ENCODE measurements at places on chromosomes 7 and 10. TPM values are rescaled to one million over a fixed set of nuclear protein-coding genes. Genes with fewer than 3 reads are reported as not detected.

DNA sequence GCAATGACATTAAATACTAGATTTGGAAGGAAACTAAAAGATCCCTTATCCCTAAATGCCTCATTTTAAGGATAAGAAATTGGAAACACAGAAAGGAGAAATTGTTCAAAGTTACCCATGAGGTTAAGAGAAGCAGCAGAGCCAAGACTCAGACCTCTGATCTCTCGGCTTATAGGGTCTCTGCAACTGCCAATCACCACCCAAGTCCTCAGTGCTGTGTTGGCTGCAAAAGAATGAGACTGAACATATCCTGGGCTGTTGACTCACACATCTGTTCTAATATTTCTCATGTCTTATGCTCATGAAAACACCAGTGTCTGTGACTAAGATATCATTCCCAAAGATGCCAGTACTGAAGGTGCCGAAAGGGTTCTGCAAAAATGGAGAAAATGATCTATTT lies 153.3 kb downstream of the XPNPEP1 start:
- no peak for DNase-seq

Gene GPR141
- total RNA-seq = 0.75 TPM

Gene ZNF804B
- not detected for total RNA-seq

Gene ZMIZ1
- 50.5 TPM for total RNA-seq

Gene SCIN
- 1.7 TPM for total RNA-seq

Gene EVX1
- total RNA-seq = not detected

DNA sequence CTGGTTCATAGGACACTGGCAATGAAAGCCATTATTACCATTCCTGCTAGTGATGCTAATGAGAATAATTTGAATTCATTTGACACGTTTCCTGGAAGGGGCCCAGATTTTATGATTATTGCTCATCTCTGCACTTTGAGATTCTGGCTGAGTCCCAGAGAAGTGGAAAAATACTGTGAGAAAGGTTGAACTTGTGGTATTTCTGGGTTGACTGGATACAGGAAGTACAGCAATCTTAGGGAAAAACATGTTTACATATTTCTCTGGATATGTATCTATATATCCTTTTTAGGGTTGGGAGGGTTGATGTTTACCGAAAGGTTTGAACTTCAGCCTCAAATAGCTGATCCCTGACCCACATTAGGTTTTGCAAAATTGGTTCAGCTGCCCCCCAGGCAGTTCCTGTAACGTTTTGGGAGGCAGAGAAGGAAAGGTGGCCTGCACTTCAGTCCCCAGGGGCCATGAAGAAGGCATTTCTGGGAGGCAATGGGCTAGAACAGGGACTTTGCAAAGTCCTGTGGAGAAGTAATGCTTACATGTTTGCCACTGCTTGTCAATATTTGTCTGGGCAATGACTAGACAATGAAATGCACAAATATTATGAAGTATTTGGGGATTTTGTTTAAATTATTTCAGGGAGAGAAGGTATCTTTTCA lies 253.7 kb upstream of the PITRM1 start:
- DNase-seq = no peak

Gene GIMAP6
- 22.3 TPM for total RNA-seq

DNA sequence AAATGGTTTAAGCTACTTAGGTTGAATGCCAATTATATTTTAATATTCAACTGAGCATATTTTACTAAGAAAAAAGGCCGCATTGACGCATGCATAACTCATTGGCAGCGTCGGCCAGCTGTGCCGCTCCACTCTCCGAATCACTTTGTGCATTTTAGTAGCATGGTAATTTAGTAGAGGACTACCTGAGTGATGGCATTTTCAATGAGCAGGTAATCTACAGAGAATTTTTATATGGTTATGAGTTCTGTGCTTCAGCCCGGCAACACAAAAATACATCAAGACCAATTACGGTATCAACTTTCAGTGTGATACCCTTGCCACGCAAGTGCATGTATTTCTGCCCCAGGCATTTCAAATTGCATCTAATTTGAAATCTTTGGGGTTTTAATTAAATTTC lies 247.2 kb downstream of the EBF3 start:
- DNase-seq = no peak

GRCh38 chr7:151076863-151077704 lies 3.5 kb downstream of the FASTK start:
- DNase-seq = no peak

DNA sequence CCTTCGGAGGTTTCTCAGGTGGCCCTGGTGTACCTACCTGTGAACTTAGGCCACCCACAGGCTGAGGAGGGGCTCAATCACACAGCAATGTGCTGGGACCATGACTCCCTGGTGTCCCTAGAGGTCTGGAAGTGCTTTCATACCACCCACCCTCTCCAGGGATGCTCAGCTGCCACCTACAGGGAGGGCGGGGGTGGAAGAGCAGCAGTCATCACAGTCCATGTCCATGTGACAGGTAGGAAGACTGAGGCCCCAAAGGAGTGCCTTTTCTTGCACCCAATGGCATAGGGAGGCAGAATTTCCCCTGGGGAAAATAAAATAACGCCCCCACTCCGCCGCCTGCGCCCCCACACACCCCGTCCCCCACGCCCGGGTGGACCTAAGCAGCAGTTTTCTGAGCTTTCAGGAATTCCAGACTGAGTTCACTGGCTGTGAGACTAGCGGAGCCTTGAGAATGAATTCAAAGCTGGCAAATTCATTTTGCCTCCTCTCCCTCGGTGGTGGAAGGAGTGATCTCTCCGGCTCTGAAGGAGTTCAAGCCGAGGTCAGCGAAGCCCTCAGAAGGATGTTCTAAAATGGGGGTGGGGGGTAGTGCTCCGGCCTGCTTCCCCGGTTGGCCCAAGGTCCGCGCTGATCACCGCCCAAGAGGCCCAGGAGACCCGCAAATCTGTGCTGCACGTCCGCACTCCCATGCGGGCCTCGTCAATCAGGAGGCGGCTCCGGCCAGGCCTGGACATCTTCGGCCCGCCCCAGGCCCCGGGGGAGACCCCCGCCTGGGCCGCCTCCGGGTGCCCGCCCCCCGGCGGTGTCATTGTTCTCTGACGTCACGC lies 2.1 kb upstream of the ZMIZ1 start:
- DNase-seq = no peak

Gene ARHGEF5
- 0.75 TPM for total RNA-seq

Gene AMPH
- total RNA-seq = 2.0 TPM

Gene PPP2R2D
- 35.9 TPM for total RNA-seq

Gene GFRA1
- total RNA-seq = 1.5 TPM

- DNase-seq = no peak
Measured at GRCh38 chr7:129556607-129557133, 54.3 kb downstream of the SMKR1 start.

Gene FEZF1
- not detected for total RNA-seq

- no peak for DNase-seq
Measured at GRCh38 chr7:66771795-66772194, 31.3 kb downstream of the RABGEF1 start.

GRCh38 chr10:46091828-46092523 lies 45.9 kb upstream of the MSMB start:
- DNase-seq = no peak

DNA sequence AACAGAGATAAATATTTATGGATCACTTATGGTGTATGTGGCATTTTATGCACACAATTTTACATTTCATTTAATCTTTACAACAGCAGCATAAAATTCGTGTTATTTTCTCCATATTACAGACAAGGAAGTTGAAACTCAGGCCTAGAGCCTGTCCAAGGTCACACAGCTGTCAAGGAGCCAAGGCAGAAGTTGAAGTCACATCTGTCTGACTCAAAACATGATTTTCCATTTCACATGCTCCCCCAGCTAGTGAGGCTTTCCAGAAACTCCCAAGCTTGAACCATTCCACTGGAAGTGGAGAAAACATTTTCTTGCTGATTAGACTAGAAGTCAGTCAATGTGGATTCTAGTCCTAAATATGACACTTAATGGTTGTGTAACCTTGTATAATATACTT lies 110.5 kb downstream of the HECTD2 start:
- DNase-seq = peak; percentile 51

DNA sequence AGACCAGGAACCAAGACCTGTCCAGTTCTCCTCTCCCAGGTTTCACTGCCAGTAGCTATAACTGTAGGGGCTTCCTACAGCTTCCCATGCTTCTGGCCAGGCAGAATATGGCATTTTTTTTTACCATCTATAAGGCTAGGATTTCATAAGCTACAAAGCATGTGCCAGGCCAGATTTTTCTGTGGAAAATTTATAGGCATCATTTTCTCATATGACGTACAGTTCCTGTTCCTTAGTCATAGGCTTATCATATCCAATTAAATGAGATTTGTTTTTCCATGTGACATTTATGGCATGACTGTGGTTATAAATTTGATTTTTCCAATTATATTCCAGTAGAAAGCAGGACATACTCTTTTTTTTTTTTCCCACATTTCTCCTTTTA lies 208.6 kb upstream of the NPY start:
- no peak for DNase-seq

Gene SPDYE2B
- total RNA-seq = not detected

DNA sequence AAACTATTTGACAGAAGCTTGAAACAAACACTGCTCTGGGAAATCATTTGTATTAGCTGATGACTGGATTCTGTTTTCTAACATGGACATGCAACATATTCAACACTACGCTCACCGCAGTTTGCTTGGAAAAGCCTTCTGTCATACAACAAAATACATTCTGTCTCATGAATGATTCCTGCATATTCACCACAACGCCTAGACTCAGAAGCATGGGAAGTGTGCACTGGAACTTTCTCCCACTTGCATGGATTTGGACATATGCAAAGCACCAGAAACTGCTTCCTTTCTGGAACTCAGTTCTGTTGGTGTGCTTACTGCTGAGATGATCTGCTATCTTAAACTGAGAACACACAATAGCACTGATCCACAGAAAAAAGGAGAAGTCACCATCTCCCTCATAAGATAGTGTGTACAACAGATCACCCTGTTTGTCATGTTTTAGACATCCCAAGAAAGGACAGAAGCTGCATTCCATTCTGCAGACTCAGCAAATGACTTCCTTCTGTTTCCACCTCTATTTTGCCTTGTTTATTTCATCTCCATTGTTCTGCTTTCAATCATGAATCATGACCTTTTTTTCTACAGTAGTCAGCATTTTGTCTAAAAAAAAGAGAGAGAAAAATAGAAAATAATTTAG lies 115.8 kb downstream of the HTR7 start:
- DNase-seq = no peak

Gene OTUD1
- 19.7 TPM for total RNA-seq

Gene CRHR2
- 0.45 TPM for total RNA-seq

GRCh38 chr10:53064614-53065013 lies 292.0 kb upstream of the MBL2 start:
- DNase-seq = no peak

Gene CPN1
- total RNA-seq = not detected

DNA sequence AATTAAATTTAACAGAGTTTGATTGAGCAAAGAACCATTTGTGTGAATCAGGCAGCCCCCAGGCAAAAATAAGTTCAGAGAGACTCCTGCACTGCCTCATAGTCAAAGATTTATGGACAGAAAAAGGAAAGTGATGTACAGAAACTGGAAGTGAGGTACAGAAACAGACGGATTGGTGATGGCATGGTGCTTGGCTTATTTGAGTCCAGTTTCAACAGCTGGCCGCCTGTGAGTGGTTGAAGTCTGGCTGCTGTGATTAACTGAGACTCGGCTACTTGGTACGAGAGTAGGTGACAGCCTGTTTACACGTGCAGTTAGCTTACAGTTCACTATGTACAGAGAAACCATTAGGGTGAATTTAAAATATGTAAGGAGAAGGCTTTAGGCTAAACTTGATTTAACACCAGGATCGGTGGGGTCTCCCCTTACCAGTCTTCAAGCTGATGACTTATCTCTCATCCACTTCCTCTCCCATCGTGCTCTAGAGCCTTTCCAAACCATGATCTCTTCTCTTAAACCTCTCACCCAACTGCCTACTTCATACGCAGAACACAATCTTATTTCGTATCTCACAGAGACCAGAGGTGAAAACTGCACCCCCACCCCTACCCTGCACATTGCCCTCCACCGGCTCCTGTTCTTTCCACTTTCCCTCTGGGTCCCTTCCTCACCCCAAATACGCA lies 5.0 kb upstream of the MSMB start:
- DNase-seq = no peak

- no peak for DNase-seq
Measured at GRCh38 chr10:91799612-91799975, 1.4 kb downstream of the TNKS2 start.

DNA sequence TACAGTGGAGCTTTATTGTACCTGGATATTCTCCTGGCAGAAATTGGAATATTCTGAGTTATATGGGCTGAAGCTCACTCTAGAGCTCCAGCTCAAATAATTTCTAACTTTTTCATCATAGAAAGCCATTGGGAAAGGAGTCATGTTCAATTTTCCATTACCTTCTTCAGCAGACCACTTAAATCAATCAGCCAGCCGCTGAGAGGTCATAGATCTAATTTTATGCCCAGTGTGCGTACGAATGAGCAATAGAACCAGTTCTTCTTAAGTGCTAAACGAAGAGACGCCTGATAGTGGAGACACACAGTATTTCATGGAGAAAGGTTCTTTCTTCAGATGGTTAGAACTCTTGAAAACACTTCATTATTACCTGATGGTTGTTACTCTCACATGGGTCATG lies 35.0 kb upstream of the DNAJB12 start:
- DNase-seq = no peak

Gene NSUN6
- 10.0 TPM for total RNA-seq

DNA sequence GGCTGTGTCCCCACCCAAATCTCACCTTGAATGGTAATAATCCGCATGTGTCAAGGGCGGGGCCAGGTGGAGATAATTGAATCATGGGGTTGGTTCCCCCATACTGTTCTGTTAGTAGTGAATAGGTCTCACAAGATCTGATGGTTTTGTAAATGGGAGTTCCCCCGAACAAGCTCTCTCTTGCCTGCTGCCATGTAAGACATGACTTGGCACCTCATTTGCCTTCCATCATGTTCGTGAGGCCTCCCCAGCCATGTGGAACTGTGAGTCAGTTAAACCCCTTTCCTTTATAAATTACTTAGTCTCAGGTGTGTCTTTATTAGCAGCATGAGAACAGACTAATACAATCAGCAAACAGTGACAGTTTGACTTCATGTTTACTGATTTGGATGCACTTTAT lies 14.6 kb upstream of the R3HCC1L start:
- DNase-seq = no peak

Gene CREB3L2
- total RNA-seq = 40.6 TPM

Gene CYP3A4
- total RNA-seq = not detected

GRCh38 chr7:158976849-158977593 lies 120.7 kb downstream of the DYNC2I1 start:
- DNase-seq = peak; percentile 78

DNA sequence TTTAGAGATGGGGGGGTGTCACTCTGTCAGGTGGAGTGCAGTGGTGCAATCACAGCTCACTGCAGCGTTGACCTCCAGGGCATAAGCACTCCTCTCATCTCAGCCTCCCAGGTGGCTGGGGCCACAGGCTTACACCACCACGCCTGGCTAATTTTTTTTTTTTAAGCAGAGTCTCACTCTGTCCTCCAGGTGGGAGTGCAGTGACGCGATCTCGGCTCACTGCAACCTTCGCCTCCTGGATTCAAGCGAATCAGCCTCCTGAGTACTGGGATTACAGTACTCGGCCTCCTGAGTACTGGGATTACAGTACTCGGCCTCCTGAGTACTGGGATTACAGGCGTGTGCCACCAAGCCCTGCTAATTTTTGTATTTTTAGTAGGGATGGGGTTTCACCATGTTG lies 23.6 kb upstream of the PPIA start:
- no peak for DNase-seq

Gene CDHR1
- 0.19 TPM for total RNA-seq

Gene PWWP2B
- total RNA-seq = 18.2 TPM

Gene PNLIPRP1
- total RNA-seq = 0.81 TPM

Gene ABHD11
- total RNA-seq = 26.1 TPM

GRCh38 chr7:115851291-115851690 lies 179.3 kb downstream of the TFEC start:
- no peak for DNase-seq
